ENCODE measurements at places on chromosomes 6 and 20.

GRCh38 chr6:2952557-2953095 is 18.7 kb downstream of the SERPINB6 start:
- DNase-seq, result peak; percentile 82

GRCh38 chr6:113301651-113302050 is 555.5 kb upstream of the MARCKS start:
- no peak for DNase-seq

GRCh38 chr6:66421570-66421969 is 714.5 kb upstream of the EYS start:
- no peak for DNase-seq

- no peak for DNase-seq
Measured at GRCh38 chr6:88983532-88983931, 20.1 kb upstream of the RNGTT start.

DNA sequence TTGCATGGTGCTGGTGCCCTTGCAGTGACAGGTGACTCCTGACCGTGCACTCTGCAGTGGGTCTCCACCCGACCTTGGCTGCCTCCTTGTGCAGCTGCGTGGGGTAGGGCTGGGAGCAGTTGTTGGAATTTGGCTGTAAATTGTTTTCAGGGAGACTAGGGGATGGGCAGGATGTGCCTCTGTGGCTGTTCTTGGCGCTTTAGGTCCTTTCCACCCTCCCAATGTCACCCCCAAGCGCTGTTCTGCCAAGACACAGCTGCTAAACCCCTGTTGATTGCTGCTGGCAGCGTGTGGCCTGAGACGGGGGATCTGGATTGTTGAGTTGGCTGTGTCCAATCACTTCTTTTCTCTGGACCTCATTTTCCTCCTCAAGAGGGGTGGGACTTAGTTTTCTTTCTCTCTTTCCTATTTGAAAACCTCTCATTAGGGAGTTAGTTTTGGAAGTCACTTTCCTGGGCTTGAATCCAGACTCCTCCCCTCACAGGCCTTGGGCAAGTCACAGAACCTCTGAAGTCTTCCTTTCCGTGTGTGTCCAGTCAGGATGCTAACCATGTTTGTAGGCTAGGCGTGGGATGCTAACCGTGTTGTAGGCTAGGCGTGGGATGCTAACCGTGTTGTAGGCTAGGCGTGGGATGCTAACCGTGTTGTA is 8.5 kb downstream of the IGF2R start:
- DNase-seq, result peak; percentile 86

DNA sequence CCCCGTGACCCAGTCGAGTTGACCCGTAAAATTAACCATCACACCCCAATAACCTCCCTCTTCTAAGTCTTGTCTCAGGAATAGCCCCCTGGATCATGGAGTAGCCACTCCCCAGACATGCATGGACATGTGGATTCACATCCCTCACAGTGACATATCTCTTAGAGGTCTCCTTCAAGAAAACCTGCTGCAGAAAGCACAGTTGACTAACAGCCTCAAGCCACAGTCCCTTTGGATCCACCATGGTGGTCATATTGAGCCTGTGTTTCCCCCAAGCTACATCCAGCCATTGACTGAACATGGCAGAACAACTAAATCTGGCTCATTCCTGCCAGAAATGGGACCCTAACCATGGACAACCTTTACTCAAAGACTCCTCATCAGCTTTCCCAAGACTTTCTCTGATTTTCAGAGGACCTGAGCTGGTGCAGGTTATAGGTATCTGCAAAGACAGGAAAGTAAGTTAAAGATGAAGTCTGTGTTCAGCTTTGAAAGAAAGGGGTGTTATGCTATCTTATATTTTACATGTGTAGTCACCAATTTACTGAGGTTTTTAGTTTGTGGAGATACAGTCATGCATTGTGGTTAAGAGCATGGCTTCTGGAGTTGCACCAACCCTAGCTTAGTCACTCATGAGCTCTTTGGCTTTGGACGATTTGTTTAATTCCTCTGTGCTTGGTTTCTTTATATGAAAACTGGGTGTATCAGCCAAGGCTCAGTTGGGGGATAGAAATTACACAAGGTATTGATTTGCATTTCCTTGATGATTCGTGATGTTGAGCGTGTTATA is 219.1 kb downstream of the MYLK4 start:
- DNase-seq, result no peak

GRCh38 chr20:43404878-43405277 is 52.8 kb upstream of the SRSF6 start:
- DNase-seq, result no peak

DNA sequence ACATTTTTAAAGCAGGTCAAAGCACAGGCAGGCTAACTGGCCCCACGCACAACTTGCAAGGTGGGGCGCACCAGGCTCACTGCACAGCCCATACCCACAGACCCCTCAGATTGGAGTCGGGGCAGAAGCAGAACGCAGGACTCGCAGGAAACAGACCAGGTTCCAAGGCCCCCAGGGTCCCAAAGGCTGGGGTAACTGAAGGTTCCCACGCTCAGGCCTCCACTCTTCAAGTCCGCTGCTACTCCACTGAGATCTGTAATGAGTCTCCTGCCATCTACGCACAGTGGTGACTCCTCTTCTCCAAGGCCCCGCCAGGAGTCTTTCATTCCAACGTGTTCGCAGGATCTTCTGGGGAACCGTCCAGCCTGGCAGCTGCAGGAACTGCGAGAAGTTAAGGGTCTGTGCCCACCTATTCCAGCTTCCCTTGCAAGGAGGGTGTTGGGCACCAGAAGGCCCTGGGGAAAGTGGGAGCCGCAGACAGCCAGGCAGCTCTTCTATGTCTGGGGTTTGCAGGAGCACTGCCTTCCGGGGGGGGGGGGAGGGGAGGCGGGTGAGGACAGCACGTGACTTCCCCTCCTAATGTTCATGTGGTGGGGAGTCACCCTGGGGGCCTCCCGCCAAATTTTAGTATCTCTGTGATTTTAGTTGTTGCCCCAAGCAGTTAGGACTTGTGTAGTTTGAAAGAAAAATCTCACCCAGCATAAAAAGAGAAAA is 2.0 kb upstream of the TAF4 start:
- DNase-seq, result no peak

- no peak for DNase-seq
Measured at GRCh38 chr20:62227591-62227976, 7.5 kb upstream of the HRH3 start.

DNA sequence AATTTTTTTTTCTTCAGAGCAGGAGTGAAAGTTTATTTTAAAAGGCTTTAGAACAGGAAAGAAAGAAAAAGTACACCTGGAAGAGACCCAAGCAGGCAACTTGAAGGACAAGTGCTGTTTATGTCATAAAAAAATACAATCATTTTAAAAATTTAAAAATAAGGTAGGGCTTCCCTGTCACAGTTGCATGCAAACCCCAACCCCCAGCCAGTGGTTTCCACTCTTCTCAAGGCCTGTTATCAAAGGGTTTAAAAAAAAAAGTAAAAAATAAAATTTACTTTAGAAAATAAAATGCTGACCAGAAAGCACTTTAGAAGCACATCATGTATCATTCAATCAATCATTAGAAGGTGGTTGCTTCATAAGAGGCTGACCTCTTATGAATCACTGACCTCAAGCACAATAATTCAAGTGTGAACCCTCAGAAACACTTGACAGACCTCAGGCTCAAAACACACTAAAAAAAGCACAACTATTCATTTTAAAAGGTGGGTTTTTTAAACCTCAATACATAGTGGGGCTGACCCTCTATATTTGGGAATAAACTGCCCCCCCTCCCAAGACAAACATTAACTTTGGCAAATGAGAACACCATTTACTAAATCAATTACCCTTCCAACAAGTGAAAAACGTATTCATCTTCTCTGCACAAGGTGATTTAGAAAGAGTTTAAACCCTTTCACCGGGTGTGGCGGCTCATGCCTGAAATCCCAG is 15.6 kb downstream of the ILRUN start:
- no peak for DNase-seq

- no peak for DNase-seq
Measured at GRCh38 chr20:50277064-50277415, 86.4 kb downstream of the CEBPB start.

DNA sequence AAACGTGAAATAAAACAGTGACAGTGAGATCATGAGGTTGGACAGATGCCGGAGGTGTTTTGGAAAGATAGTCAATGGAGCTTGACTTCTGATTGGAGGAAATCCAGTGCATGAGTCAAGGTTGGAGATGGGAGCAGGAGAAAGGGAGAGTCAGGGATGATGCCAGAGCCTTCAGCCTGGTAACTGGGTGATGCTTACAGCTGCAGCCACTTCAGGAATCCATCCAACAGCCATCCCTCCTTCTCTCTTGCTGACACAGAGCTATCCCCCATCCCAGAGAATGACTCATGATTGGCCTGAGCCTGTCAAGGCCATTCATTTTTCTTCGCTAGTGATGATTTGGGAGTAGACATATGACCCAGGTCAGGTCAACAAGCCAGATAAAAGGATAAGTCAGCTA is 112.8 kb downstream of the SAMD5 start:
- peak; percentile 36 for DNase-seq

GRCh38 chr20:57995381-57995977 is 233.0 kb downstream of the ANKRD60 start:
- no peak for DNase-seq

DNA sequence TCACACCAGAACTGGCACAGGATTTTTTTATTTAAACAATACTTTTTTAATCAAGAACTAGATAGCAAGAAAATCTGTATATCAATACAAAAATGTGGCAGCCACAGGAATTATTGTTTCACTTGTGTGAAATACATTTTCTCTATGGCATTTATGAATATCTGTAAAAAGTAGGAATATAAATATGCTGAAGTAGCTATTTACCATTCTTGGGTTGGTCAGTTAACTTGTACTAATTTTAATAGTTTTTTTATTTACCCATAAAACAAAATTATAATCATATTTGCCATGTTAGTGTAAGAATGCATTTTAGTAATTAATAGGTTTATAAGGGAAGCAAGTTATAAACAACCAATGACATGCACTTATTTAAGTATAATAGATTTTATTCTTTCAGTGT is 31.4 kb upstream of the TMEM30A start:
- DNase-seq, result no peak

DNA sequence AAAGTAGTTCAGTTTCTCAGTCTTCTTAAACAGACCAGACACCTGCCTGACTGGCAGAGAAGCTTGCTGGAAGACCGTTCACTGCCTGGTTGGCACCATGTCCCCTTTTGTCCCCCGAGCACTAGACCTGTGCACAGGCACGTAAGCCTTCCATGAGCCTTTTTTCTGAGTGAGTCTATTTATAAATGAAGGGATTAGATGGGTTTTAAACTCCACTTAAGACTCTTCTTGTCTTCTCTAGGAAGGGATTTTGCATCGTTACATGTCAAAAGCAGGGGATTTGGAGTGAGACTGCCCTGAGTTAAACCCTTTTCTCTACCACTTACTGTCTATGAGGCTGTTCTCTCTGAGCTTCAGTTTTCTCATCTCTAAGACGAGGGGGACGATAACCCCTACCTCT is 37.6 kb downstream of the STK35 start:
- DNase-seq, result no peak

GRCh38 chr20:57467742-57468141 is 57.2 kb downstream of the CTCFL start:
- DNase-seq, result no peak

DNA sequence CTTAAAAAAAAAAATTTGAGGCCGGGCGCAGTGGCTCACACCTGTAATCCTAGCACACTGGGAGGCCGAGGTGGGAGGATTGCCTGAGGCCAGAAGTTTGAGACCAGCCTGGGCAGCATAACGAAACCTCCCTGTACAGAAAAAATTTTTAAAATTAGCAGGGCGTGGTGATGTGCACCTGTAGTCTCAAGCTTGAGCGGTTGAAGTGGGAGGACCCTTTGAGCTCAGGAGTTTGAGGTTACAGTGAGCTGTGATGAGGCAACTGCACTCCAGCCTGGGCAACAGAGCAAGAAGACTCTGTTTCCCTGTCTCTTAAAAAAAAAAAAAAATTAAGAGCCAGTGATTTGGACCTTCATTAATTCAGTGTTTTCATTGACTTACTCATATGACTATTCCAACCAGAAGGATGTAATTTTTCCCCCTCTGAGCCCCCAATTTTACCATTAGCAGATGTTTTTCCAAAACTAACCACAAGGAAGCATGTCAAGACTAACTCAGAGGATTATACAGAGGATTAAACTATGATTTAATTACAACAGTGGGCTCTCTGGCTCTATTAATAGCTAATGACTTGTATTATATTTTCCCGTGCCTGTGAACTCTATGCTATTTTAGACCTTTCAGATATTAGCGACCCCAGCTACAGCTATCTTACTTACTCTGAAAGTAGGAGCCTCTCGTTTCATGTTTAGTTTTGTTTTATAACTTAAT is 75.1 kb downstream of the ARID1B start:
- no peak for DNase-seq

GRCh38 chr6:31131595-31131994 is 7.3 kb downstream of the PSORS1C2 start:
- no peak for DNase-seq

DNA sequence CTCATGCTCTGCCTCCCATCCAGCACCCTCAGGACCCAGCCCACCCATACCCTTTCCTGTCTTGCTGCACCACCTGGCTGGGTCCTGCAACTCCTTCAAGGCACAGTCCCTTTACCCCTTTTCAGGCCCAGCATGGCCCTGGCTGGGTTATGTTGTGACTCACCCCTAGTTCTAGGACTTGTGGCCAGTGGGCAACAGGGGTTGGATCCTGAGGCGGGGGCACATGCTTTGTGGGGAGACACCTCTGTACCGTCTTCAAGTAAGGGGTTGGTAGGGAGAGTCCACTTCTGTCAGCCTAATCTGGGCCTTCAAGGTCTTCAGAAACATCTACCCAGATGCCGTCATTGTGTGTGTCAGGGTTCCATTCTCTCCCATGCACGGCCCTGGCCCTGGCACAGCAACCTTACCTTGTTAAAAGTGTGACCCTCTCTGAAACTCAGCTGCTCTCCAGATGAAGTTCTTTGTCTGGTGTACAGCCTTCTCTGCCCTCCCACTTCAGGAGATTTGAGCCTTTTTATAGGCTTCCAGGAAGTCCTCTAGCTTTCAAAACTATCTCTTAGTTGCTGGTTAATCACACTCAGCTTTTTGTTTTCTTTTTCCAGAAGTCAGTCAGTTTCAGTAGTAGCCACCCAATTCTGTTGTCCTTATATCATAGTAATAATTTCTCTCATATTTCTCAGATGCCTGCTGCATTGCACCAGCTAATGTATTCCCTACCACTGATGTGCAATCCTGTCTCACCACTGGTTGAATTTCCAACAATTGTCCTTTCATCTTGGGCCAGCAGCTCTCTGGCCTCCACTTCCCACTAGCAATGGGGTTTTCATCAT is 107.3 kb downstream of the NRN1 start:
- no peak for DNase-seq

- DNase-seq, result no peak
Measured at GRCh38 chr6:33492093-33492492, 37.7 kb downstream of the ZBTB9 start.

DNA sequence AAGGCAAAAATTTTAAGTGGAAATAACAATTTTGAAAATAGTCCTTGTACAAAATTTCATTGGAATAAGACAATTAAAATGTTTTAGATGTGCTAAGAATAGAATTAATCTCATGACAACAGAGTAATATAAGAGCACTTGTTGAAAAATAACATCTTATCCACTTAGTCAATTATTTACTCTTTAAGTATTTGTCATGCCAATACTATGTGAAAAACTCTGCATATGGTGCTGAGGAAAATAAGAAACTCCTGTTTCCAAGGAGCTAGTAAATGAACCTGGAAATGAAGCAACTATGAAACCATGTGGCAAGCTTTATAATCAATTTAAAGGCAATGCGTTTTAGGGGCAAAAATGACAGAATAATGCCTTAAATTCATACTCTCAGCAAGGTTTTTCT is 42.7 kb upstream of the HCRTR2 start:
- no peak for DNase-seq

- no peak for DNase-seq
Measured at GRCh38 chr6:124008000-124008987, 204.6 kb downstream of the NKAIN2 start.

GRCh38 chr6:30686009-30686907 is at the start of gene PPP1R18:
PPP1R18 (minus strand) TSS chr6:30686645; CDS start chr6:30686018, 627 bp downstream.
- peak; percentile 80 for DNase-seq
